ENCODE measurements at places on chromosomes 6 and 20.

- DNase-seq, result no peak
These were observed 397.2 kb downstream of the SAMD5 start for GRCh38 chr6:147905711-147906110.

DNA sequence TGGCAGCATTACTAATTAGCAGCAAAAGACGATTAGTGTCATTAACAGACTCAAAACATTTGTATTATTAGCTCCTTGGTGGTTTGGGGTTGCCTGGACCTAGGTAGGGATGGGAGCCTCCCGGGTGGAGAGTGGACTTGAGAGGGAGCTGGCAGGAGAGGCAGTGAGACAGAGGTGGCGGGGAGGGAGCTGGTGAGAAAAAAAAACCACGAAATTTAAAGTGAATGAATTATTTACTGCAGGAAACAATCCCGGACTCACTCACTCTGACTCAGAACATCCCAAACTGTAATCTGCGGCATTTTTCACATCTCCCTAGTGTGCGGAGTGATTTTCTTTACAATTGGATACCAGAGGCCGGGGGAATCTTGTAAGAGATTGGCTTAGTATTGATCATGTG is 14.3 kb upstream of the CDH22 start:
- DNase-seq, result no peak

DNA sequence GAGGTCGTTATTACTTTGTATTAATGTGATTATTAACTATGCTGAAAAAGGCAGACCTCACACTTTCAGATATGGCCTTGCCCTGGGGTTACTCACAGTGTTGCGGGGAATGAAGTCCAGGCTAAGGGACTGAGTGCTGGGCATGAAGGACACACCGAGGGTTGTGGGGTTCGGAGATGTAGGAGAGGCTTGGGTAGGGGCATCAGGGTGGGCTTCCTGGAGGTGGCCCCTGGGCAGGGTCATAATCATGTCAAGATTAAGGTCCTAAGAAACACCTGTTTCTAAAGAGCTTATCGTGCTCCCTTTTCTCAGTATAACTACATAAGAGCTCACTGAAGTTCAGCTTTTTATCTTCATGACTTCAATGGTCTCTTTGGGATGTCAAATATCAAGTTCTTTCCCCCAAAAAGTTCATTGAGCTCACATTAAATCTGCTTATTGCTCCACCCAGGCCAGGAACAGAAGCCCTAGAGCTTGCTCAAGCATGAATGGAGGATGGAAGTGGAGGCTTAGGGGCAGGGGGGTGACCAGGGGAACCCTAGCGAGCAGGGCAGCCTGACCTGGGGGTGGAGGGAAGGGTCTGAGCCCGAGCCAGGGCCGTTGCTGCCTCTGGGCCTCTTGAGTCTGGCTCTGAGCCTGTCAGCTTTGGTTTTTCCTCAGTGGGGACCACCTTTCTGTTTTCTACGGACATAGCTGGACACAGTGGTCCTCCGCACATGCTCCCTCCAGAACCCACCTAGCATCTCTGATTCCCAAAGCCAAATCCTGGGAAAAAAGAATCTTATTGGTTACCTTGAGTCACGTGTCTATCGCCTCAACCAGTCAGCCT is 37.3 kb upstream of the TGM2 start:
- DNase-seq, result no peak

- no peak for DNase-seq
These were observed 245.1 kb downstream of the ERMARD start for GRCh38 chr6:169996378-169997051.

GRCh38 chr6:91080871-91081270 is 494.0 kb upstream of the MAP3K7 start:
- no peak for DNase-seq

GRCh38 chr6:132219901-132220300 is 181.4 kb downstream of the MOXD1 start:
- no peak for DNase-seq

Measured in NCI-H2081 treated with DMSO at 0.1 percent for 48 hours (cell line).